ENCODE measurements at places on chromosomes 12 and 14.

DNA sequence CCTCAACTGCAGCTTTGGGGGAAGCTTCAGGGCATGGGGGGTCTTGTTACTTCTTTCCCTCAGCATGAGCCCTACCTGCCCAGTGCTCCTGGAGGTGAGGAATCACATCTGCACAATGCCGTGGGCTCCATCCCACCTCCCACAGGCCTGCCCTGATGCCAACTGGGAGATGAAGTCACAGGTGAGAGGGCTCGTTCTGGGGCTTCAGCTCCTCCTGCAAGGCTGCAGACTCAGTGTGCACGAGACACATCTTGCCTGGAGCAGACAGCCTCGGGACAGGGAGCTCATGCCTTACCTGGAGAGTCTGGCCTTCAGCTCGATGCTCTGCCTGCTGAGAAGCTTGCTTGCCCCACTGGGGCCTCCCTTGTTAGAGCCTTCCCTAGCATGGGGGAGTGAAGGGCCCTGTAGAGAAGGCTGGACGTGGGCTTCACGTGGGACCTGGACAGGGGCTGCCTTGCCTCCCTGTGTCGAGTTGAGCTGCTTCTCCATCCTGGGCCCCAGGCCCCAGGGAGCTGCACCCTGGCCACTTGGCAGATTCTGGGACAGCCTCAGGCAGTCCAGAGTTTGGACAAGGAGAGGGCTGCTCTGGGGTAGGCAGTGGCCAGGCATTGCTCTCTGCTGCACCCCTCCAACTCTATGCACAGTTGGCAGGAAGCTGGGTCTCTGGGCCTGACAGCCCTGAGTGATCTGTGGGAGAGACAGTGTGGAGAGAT lies 171.4 kb downstream of the KIF26A start:
- DNase-seq = no peak

DNA sequence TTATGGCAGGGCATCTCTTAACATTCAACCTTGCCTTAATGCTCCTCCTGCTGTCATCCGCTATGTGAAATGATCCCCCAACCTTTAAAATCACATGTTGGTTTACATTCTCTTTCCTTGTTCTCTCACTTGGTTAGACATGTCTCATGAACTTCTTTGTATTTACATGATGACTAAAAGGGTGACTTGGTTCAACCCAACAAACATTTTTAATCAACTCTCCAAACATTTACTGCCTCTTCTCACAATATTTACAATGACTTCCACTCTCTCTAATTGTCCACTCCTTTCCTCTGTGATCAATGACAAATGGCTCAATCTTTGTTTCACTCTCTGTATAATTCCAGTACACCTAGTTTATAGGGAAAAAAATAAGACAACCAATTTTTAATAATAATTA lies 506.1 kb downstream of the NELL2 start:
- no peak for DNase-seq

DNA sequence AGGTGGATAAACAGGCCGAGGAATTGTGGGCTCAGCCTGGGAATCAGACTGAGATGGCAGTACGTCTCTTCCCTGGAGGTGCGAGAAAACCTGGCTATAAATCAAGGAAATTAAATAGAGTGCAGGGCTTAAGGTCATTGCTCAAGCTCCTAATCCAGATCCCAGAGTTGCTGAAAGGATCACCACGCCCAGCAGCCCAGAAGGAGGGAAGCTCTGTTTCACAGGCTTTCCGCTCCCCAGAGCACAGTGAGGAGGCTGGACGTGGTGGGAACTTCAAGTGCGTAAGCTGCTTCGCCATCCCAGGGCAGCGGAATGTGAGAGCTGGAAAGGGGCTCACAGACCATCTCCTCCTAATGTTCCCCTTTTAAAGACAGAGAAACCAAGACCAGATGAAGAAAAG lies 651.6 kb upstream of the TBX3 start:
- DNase-seq = no peak

- DNase-seq = no peak
Measured at GRCh38 chr12:6241495-6241894, 41.3 kb downstream of the CD9 start.

GRCh38 chr14:60485057-60485597 lies 736 bp downstream of the C14orf39 start:
- no peak for DNase-seq

DNA sequence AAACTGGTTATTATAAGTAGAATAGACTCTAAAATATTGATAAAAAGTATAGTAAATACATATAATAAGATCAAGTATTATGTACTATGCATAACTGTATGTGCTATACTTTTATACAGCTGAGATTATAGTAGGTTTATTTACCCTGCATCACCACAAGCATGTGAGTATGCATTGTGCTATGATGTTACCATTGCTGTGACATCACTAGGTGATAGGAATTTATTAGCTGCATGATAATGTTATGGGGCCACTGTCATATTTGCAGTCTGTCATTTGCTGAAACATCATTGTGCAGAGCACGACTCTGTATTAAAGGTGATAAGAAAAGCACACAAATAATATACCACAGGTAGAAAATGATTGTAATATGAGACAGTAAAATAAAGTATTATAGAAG lies 385.6 kb downstream of the ZFP36L1 start:
- DNase-seq = no peak

GRCh38 chr12:108842361-108842760 lies 15.0 kb downstream of the SSH1 start:
- no peak for DNase-seq

DNA sequence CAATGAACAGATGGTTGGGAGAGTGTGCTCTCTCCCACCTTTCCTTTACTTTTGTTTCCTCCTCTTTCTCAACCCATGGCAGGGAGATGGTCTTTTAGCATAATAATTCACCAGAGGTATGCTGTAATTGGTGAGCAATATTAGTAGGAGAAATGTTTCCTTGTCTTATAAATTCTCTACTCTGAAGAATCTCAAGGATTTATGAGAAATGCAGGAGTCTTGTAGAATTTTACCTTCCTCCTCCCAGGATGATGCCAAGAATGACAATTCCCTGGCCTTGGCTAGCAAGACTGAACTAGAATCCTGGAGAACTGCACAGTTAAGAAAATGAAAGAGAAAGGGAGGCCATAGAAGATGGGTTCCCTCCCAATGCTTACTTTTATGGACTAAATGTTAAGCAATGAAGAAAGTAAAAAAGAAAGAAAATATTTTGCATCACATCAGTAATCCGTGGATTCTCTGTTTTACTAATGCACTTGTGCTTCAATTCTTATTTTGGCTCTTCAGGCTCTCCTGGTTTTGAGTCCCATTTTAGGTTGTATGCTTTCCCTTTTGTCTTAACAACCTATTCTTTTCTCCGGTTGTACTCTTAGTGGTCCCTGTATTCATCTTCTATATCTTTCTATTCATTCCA lies 192.9 kb upstream of the GARIN6 start:
- no peak for DNase-seq

DNA sequence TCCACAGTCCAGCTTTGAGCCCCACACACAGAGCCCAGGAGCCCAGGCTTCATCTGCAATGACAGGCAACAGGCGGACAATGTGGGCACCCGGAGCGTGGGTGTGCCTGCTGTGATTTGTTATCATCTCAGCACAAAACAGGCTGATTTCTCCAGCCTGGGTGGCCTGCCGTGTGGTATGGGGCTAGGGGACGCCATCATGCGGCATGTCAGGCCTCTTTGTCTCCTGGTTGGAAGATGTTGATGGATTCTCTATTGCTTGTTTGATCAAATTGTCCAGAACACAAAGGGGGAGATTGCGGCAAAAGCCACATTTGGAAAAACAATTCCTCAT lies 147.1 kb downstream of the KIF26A start:
- no peak for DNase-seq

- no peak for DNase-seq
Measured at GRCh38 chr12:122870867-122871664, 24.9 kb downstream of the VPS37B start.

DNA sequence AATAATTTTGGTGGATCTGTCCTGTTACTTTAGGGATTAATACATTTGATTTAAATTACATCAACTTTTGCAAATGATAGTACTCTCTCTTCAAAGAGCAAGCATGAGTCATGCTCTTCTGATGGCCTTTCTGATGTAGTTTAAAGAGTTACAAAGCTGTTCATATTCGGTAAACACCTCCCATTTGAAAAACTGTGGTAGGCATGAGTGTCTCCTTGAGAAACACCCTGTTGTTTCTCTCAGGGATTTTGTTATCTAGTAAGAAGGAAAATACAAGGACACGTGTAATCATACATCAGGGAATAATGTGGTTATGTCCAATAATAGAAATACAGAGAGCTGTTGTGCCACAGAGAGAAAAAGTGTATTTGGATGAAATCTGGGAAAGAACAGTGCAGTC lies 53.3 kb upstream of the E2F7 start:
- DNase-seq = no peak

DNA sequence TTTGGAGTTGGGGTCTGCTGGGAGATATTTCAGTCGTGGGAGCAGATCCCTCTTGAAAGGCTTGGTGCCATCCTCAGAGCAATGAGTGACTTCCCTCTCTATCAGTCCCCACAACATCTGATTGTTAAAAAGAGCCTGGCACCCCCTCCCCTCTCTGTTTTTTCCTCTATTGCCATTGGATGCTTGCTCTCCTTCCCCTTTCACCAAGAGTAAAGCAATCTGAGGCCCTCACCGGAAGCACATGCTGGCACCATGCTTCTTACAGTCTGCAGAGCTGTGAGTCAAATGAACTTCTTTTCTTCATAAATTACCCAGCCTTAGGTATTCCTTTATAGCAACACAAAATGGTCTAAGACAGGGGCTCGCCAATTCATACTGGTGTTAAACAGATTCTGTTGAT lies 99.1 kb upstream of the CCND2 start:
- no peak for DNase-seq

- DNase-seq = no peak
Measured at GRCh38 chr12:117430246-117430645, 68.8 kb upstream of the NOS1 start.

- no peak for DNase-seq
Measured at GRCh38 chr14:67332468-67332867, 27.1 kb downstream of the ATP6V1D start.

- no peak for DNase-seq
Measured at GRCh38 chr14:26286913-26287205, 311.0 kb downstream of the NOVA1 start.

DNA sequence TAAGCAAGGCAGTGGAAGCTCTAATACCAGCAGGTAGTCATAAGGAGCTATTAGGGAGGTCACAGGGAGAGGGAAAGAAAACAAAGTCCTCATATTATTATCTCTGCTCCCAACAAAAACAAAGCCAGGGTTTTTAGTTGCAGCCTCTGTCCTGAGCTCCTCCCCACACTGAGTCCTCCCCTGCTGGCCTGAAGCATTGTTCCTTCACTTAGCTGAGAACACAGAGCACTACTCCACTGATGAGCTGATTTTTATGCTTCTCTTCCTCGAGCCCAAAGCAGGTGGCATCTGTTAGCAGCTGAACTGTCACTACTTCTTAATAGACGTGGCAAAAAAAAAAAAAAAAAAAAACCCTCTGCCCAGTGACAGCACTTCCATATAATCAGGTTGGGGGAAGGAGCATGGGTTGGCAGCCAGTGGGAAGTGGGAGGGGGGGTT lies 10.5 kb upstream of the STAC3 start:
- no peak for DNase-seq

- DNase-seq = no peak
Measured at GRCh38 chr12:130031571-130032189, 127.9 kb upstream of the TMEM132D start.

GRCh38 chr12:109544955-109545531 lies 28.3 kb downstream of the MMAB start:
- no peak for DNase-seq

- DNase-seq = no peak
Measured at GRCh38 chr12:12823300-12823699, 10.2 kb downstream of the DDX47 start.

- no peak for DNase-seq
Measured at GRCh38 chr14:24803933-24804494, 170.0 kb upstream of the GZMB start.

DNA sequence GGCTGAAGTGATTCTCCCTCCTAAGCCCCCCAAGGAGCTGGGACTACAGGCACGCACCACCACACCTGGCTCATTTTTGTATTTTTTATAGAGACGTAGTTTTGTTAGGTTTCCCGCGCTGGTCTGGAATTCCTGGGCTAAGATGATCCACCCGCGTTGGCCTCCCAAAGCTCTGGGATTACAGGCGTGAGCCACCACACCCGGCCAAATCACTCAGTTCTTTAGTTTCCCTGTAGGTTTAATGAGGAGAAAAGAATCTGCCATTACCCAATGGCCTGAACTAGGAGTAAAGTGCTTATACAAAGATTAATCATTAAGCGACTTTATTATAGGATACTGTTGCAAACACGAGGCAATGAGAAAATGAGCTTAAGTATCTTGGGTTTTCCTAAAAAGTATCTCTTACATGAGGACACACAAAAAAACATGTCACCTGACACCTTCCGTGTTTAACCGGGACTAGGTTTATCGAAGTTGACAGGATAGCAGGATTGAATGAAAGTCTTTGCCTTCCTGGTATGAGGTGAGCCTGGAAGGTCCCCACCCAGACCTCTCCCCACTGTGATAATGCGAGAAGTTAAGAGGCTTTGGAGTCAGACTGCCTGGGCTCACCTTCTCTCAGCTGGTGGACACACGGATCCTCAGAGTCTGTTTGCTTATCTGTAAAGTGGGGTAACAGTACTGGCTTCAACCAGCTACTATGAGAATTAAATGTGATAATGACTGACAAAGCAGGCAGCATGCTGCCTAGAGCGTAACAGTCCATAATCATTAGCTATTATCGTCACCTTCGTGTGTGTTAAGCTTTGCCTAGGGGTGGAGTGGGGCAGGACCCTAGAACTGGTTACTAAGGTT lies 133.5 kb upstream of the KRAS start:
- DNase-seq = no peak

GRCh38 chr12:108693751-108694150 lies 37.6 kb downstream of the CORO1C start:
- no peak for DNase-seq

DNA sequence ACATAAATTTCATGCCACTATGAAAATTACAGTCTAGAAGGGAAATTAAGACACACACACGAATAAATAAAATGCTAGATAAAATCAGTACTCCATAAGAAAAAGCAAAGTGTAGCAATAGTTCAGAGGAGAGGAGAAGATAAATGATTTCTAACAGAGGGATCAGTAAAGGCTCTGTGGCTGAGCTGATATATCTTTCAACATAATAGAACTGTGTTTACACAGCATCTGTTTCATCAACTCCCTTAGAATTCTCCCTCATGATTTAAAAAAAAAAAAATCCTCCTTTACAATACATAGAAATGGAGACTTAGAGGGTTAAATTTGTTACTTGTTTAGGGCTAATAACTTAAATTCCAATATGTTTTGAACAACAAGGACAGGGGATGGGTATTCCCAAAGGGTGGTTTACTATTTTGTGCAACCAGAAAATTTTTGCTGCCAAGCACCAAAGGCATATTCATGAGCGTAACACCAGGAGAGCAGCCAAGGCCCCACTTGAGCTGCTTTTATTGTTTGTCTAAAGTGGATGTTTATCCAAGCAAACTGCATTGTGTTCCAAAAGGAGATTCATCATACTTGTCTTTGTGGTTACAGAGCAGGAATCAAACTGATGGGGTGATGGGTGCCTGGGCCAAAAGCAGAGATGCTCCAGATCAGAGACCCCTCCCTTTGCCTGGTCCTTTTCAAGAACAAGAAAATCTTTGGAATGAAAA lies 162.7 kb downstream of the BMP4 start:
- DNase-seq = no peak

Measured in AG09309 (cell line).